ENCODE measurements at places on chromosomes 3 and 15. TPM values are rescaled to one million over a fixed set of nuclear protein-coding genes. Genes with fewer than 3 reads are reported as not detected.

The TPRG1 gene
- total RNA-seq, result 0.69 TPM

The MESP1 gene
- total RNA-seq, result not detected

The BTD gene
- total RNA-seq, result 21.3 TPM

The C3orf22 gene
- not detected for total RNA-seq

The SLC6A1 gene
- total RNA-seq, result 3.6 TPM

The FYCO1 gene
- total RNA-seq, result 9.1 TPM

The FBN1 gene
- total RNA-seq, result 5.5 TPM

The CDHR4 gene
- not detected for total RNA-seq

The ADGRG7 gene
- total RNA-seq, result 0.63 TPM

The HEMK1 gene
- total RNA-seq, result 19.9 TPM

The TIMMDC1 gene
- 103 TPM for total RNA-seq

The ABI3BP gene
- total RNA-seq, result 0.23 TPM

The LTF gene
- total RNA-seq, result 0.23 TPM

The CKMT1A gene
- total RNA-seq, result 4.4 TPM

The NLGN1 gene
- total RNA-seq, result 14.3 TPM

The WDR5B gene
- 4.9 TPM for total RNA-seq

The EXOG gene
- total RNA-seq, result 10.4 TPM

The SLC9C1 gene
- 0.50 TPM for total RNA-seq

The PLSCR2 gene
- total RNA-seq, result 34.6 TPM

The RHCG gene
- total RNA-seq, result 0.26 TPM

The ATP13A5 gene
- total RNA-seq, result not detected

The ZNF502 gene
- 0.07 TPM for total RNA-seq

The CLDN16 gene
- total RNA-seq, result 1.1 TPM

The CCDC191 gene
- 4.4 TPM for total RNA-seq

The BBS4 gene
- 36.4 TPM for total RNA-seq

The SIN3A gene
- 119 TPM for total RNA-seq

The CHST13 gene
- total RNA-seq, result 1.6 TPM

The PPP1R14D gene
- not detected for total RNA-seq

The GP9 gene
- total RNA-seq, result not detected

The CCDC39 gene
- total RNA-seq, result 0.25 TPM

The VWA5B2 gene
- total RNA-seq, result 1.5 TPM

The SERPINI2 gene
- not detected for total RNA-seq

The ERC2 gene
- 22.8 TPM for total RNA-seq

The AGBL1 gene
- not detected for total RNA-seq

The GADL1 gene
- total RNA-seq, result not detected

The MRAS gene
- total RNA-seq, result 16.1 TPM

The C3orf85 gene
- total RNA-seq, result not detected
